ENCODE measurements at places on chromosomes 6 and 20.
A peak's percentile ranks its signal among the peaks of the same experiment; 100 is the strongest.

GRCh38 chr6:29705389-29706231, 17.6 kb upstream of the HLA-F start:
- peak; percentile 17 for DNase-seq

- DNase-seq = no peak
These were observed 278.1 kb downstream of the TPBG start for GRCh38 chr6:82641677-82642076.

DNA sequence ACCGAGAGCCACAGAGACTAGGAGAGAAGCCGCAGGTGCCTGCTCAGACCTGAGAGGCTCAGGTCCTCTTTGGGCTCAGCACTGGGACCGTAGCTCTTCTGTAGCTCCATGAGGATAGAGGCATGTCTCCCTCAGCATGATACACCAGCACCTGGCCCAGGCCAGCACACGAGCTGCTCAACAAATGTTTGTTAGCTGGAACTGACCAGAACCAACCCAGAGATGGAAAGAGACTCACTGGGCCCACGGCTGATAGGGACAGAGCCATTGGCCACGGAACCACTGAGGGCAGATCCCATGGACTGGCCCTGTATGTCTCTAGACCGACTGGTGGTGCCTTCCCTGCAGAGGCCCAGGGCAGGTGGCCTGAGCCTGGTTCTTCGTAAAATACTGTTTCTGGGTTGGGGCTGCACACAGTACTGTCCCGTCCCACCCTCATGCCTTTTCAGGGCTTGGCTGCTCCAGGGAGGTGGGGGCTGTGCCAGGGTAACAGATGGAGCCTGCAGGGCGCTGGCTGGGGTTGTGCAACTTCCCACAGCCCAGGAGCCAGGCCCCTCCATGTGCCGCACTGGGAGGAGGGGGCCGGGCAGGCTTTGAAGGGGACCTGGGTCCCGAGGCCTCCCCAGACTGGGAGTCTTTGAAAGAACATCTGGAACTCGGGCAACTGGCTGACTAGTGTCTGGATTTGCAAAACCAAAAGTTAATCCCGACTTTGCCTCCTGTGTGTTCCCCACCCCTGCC, 5.2 kb downstream of the C20orf204 start:
- no peak for DNase-seq

- DNase-seq = no peak
These were observed 34.0 kb downstream of the RSPO4 start for GRCh38 chr20:967796-968742.

DNA sequence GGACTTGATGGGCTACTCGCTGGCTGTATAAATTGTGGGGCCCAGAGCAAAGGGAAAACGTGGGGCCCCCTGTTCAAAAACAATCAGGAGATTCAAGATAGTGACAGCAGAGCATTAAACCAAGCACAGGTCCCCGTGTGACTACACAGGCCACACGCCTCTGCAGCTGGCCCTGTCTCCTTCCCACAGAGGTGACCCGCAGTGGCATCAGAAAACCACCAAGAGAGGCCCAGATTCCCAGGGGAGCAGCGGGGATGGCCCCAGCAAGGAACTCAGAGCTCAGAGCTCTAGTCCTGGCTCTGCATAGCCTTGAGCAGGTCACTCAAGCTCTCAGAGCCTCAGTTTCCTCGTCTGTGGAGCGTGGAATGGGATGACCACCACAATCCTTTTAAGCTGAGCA, 57.6 kb downstream of the CPNE5 start:
- DNase-seq = no peak

DNA sequence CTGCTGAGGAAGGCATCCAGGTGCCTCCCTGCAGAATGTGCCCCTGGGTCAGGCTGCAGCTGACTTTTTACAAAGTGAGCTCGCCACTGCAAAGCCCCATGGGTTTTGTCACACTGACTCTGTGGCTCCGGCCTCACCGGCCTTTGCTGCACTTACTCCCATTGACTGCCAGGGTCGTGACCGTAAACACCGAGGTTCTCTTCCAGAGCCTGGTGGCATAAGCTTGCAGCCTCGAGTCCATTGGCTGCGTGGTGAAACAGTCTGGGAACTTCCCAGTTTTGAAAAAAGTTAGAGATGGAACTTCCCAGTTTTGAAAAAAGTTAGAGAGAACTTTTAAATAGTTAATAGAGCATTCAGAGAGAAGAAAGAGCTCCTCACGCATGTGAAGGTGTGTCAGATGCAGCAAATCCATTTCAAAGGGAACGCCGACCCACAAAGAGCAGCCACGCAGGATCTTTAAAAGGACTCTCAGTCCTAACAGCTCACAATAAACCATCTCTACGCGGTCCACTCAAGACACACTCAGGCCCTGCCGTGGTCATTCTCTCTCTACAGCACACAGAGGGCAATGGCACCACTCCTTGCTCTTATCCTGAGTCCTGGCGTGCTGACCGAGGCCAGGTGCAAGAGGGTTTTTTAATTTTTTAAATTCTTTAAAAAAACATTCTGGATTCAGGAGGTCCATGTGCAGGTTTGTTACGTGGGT, 12.8 kb downstream of the RAMACL start:
- no peak for DNase-seq

- DNase-seq = no peak
These were observed 53.2 kb upstream of the CD2AP start for GRCh38 chr6:47424436-47424836.

All from C1 segment of cervical spinal cord (tissue), 14 donors.